Type B pancreatic cell (in vitro differentiated cells): ENCODE measurements at places on chromosomes 6 and 20.

GRCh38 chr6:79269877-79270276 lies 35.4 kb upstream of the HMGN3 start:
- no peak overlapping the region for H3K4me3 ChIP-seq
- H3K27ac ChIP-seq: no peak overlapping the region
- H3K27me3 ChIP-seq: no peaks in the 10 kb centered on the region

DNA sequence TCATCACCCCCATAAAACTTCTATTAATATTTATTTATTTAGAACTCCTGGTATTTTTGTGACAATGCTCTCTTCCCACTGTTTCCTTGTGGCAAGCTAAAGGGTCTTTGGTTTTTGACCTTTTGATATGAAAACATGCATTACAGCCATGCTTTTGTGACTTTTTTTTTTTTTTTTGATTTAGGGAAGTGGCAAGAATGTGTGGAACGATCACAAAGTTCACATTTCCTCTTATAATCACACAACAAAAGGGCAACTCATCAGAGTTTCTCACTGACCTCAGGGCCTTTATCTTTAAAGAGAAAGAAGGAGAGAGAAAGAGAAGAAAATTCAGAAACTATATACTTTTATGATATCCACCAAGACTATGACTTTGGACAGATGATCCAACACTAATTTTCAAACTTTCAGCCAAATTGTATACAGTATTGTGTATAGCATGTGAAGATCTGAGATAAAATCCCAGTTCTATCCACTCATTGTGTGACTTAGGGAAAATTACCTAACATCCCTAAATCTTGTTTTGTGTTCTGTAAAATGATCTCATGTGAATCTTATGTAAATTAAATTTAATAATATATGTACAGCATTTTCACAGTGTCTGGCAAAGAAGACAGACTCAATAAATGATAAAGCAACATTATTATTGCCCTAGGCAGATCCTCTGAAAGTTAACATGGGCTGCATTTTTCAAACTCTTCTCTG lies 106.8 kb upstream of the MARCKS start:
- no peaks in the 10 kb centered on the region for H3K27me3 ChIP-seq
- H3K4me3 ChIP-seq: no peak overlapping the region
- no peak for DNase-seq
- H3K36me3 ChIP-seq: no peaks in the 10 kb centered on the region
- peaks cover 5% of the 10 kb centered on the region for H3K4me1 ChIP-seq

DNA sequence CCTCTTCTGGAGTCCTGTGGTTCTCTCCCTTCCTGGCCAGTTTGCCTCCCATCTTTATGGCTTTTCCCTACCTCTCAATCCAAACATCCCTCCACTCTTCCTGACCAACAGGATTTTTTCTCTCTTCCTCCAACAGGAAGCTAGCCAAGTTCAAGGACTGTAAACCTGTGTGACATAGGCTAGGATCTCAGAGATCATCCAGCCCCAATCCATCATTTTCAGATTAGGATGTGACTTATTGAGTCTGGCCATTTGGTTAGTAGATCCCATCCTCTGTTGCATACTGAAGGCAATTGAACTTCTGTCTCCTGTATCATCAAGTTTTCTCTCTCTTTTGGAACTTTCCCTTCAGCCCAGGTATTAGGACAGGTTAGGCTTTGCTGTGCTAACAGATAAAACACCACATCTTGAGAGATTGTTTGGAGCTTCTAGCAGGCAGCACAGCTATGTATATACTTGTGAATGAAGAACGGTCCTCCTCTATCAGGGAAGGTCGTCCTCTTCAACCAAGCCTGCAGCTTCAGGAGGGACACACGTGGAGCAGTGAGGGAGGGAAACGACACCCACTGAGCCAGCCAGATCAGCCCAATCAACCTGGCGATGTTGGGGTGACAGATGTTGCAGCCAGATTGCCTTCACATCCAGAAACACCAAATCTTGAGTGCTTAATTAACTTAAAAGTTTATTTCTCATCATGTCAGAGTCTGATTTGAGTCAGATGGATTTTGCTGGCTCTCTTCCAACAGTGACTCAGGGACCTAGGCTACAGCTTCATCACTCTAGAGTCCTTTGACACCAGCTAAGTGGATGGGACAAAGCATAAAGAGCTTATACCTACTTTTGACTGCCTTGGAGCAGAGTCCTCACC lies 106.8 kb downstream of the GJA10 start:
- H3K27me3 ChIP-seq: no peaks in the 10 kb centered on the region
- H3K4me1 ChIP-seq: peaks cover 5% of the 10 kb centered on the region
- no peak for DNase-seq
- peaks cover 13% of the 10 kb centered on the region for H3K36me3 ChIP-seq

- H3K4me1 ChIP-seq: peaks cover under 1% of the 10 kb centered on the region
- peaks cover 64% of the 10 kb centered on the region for H3K27me3 ChIP-seq
- no peak for DNase-seq
- H3K27ac ChIP-seq: no peak overlapping the region
These were observed 24.2 kb upstream of the TAGAP start for GRCh38 chr6:159068904-159069578.

- peaks cover 56% of the 10 kb centered on the region for H3K27me3 ChIP-seq
- H3K36me3 ChIP-seq: no peaks in the 10 kb centered on the region
- DNase-seq: no peak
These were observed 10.2 kb upstream of the EEF1A2 start for GRCh38 chr20:63509088-63509564.

DNA sequence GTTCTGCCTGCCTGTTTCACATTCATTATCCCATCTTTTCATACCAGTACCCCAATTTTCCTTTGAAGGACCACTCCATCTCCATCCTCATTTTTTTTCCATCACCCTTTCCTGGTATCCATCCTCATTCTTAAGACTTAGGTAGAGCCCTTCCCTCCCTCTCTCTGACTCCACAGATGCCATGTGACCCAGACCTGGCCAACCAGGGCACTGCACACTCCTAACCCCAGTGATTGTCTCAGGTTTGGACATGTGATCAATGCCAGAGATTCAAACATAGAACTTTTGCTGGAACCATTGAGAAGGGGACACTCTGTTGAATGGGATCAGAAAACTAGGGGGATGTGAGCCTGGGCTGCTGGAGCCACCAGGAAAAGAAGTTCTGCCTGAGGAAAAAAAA lies 39.1 kb upstream of the NFATC2 start:
- no peaks in the 10 kb centered on the region for H3K27me3 ChIP-seq
- H3K27ac ChIP-seq: no peak overlapping the region
- no peak for DNase-seq

DNA sequence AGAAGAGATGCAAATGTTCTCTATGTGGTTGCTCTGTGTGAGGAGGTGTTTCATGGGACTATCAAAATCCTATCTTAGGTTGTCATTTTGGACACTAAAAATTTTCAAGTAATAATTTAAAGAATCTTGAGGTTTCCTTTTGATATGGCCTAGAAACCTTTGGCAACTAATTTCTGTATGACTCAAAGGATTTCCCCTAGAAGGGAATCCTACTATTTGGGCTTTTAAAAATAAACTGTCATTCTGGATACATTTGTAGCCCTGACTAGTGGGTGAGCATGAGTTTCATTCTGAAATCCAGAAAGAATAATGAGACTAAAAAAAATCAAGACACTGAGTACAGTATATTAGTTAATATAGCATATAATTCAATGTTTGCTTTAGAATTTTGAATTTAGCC lies 25.5 kb upstream of the RAB23 start:
- H3K4me1 ChIP-seq: peaks cover 9% of the 10 kb centered on the region
- DNase-seq: no peak
- no peak overlapping the region for H3K4me3 ChIP-seq
- H3K27me3 ChIP-seq: no peaks in the 10 kb centered on the region

DNA sequence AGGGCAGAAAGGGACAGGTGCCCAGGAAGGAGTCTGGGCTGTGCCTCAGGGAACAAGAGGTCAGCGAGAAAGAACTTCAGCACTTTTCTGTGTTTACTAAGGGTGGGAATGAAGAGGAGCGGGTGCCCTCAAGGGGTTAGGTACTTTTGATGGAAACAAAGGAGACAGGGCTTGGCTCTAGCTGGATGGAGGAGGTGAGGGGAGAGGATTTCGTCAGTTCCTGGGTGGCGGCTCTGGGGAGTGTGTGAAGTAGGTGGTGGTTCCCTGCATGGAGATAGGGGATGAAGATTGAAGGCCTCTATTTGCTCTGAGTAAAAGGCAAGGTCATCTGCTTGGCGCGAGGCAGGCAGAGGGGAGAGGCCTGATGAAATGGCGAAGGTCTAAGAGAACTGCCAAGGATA lies 40.0 kb upstream of the ANKRD60 start:
- peaks cover 17% of the 10 kb centered on the region for H3K36me3 ChIP-seq
- DNase-seq: no peak
- H3K27me3 ChIP-seq: no peaks in the 10 kb centered on the region
- H3K4me3 ChIP-seq: no peak overlapping the region
- H3K27ac ChIP-seq: no peak overlapping the region

- peaks cover 14% of the 10 kb centered on the region for H3K4me1 ChIP-seq
- no peak overlapping the region for H3K4me3 ChIP-seq
- H3K27me3 ChIP-seq: no peaks in the 10 kb centered on the region
- peak; percentile 76 for DNase-seq
These were observed 81.7 kb upstream of the NFATC2 start for GRCh38 chr20:51624157-51624731.

- no peaks in the 10 kb centered on the region for H3K27me3 ChIP-seq
- H3K36me3 ChIP-seq: peaks cover 15% of the 10 kb centered on the region
- no peak for DNase-seq
- no peak overlapping the region for H3K4me3 ChIP-seq
- H3K27ac ChIP-seq: no peak overlapping the region
These were observed 34.5 kb upstream of the MPC1 start for GRCh38 chr6:166417285-166417691.

- DNase-seq: no peak
- no peak overlapping the region for H3K4me3 ChIP-seq
- no peak overlapping the region for H3K27ac ChIP-seq
- H3K36me3 ChIP-seq: peaks cover 41% of the 10 kb centered on the region
- H3K27me3 ChIP-seq: no peaks in the 10 kb centered on the region
These were observed 217.9 kb downstream of the SOX4 start for GRCh38 chr6:21811484-21811883.

DNA sequence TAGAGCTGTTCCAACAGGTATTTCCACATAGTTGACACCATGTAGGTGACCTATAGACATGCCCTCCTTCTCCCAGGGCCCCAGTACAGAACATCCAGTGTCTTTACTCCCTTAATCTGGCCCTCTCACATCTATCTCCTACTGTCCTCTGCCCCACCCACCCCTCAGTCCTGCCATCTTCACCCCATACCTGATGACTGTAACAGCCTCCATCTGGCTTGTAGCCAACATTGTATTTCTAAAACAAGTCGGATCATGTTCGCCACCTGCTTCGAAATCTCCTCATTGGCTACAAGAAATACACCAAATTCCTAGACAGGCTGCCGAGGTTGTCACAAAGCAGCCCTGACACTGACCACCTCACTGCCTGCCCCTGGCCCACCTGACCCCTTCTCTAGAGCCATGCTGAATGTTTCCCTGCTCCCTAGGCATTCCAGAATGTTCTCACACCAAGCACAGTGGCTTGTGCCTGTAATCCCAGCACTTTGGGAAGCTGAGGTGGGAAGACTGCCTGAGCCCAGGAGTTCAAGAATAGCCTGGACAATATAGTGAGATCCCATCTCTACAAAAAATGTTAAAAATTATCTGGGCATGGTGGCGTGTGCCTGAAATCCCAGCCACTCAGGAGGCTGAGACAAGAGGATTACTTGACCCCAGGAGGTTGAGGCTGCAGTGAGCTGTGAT lies 6.0 kb downstream of the ZC3H12D start:
- no peaks in the 10 kb centered on the region for H3K36me3 ChIP-seq
- no peaks in the 10 kb centered on the region for H3K27me3 ChIP-seq
- DNase-seq: no peak
- peak overlapping the region; percentile 68 for H3K4me3 ChIP-seq
- H3K4me1 ChIP-seq: peaks cover 20% of the 10 kb centered on the region

DNA sequence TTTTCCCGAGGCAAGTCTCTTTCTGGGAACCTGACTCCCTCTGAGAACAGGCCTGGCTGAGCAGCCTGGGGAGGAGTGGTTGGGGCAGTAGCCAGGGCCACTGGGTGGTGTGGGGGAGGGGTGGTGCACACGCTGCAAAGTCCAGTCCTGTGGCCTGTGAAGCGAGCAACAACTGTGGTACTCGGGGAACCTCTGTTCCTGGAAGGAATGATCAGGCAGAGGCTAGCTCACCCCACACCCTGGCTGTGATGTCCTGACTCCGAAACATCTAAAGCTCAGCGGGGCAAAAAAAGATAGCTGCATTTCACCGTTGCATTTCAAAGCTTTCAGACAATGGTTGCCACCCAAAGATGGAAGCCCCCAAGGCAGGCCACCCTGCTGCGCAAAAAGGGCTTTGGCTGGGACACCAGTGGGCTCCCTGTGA lies 25.5 kb downstream of the PCK1 start:
- H3K4me1 ChIP-seq: peaks cover 38% of the 10 kb centered on the region
- DNase-seq: no peak
- no peak overlapping the region for H3K27ac ChIP-seq
- peaks cover 41% of the 10 kb centered on the region for H3K27me3 ChIP-seq
- no peaks in the 10 kb centered on the region for H3K36me3 ChIP-seq

DNA sequence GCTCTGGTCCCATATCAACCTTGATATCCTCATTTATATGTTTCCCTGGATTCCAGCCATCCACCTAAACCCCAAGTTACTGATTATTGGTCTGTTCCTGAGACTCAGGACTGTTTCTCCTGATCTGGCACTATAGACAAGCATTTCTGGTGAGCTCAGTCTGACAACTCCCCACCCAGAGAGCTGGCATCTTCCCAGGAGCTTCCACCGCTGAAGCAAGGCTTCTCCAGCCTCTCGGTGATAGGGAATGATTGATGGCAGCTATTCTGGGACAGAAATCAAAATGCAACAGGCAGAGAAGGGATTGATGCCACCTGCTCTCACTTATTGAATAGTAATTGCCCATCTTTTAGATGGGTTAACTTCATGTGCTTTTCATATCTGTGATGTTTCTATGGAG lies 169.7 kb upstream of the GGTLC1 start:
- no peak for DNase-seq
- H3K27ac ChIP-seq: no peak overlapping the region
- no peaks in the 10 kb centered on the region for H3K4me1 ChIP-seq
- H3K4me3 ChIP-seq: no peak overlapping the region
- no peaks in the 10 kb centered on the region for H3K36me3 ChIP-seq
- H3K27me3 ChIP-seq: peaks cover 18% of the 10 kb centered on the region

GRCh38 chr20:58596750-58597248 lies 54.3 kb upstream of the STX16 start:
- no peak for DNase-seq
- H3K4me1 ChIP-seq: peaks cover 34% of the 10 kb centered on the region
- peak overlapping the region; percentile 58 for H3K27ac ChIP-seq
- no peaks in the 10 kb centered on the region for H3K36me3 ChIP-seq

GRCh38 chr20:38222231-38222922 lies 38.2 kb downstream of the KIAA1755 start:
- H3K4me3 ChIP-seq: no peak overlapping the region
- H3K4me1 ChIP-seq: peaks cover 31% of the 10 kb centered on the region
- no peaks in the 10 kb centered on the region for H3K36me3 ChIP-seq
- no peak overlapping the region for H3K27ac ChIP-seq

GRCh38 chr6:83767033-83767432 lies 58.1 kb upstream of the SNAP91 start:
- DNase-seq: no peak
- H3K27me3 ChIP-seq: no peaks in the 10 kb centered on the region
- no peaks in the 10 kb centered on the region for H3K36me3 ChIP-seq
- no peak overlapping the region for H3K27ac ChIP-seq
- no peak overlapping the region for H3K4me3 ChIP-seq

- H3K36me3 ChIP-seq: no peaks in the 10 kb centered on the region
- no peak for DNase-seq
- H3K27me3 ChIP-seq: peaks cover 4% of the 10 kb centered on the region
- peak overlapping the region; percentile 9 for H3K4me3 ChIP-seq
- peak overlapping the region; percentile 44 for H3K27ac ChIP-seq
These were observed 37.5 kb downstream of the NOX3 start for GRCh38 chr6:155418017-155418761.

- H3K27me3 ChIP-seq: no peaks in the 10 kb centered on the region
- no peak overlapping the region for H3K27ac ChIP-seq
- no peak overlapping the region for H3K4me3 ChIP-seq
- H3K4me1 ChIP-seq: peaks cover 27% of the 10 kb centered on the region
- H3K36me3 ChIP-seq: peaks cover 22% of the 10 kb centered on the region
- DNase-seq: no peak
These were observed 5.6 kb downstream of the FBXO9 start for GRCh38 chr6:53070806-53071205.
